ENCODE measurements at places on chromosomes 7 and 10. TPM values are rescaled to one million over a fixed set of nuclear protein-coding genes. Genes with fewer than 3 reads are reported as not detected.

- H3K4me1 ChIP-seq, result no peaks in the 10 kb centered on the region
- no peak overlapping the region for H3K27ac ChIP-seq
- no peaks in the 10 kb centered on the region for H3K27me3 ChIP-seq
- H3K4me3 ChIP-seq, result no peak overlapping the region
- H3K36me3 ChIP-seq, result no peaks in the 10 kb centered on the region
Measured at GRCh38 chr7:37287131-37287855, 161.4 kb downstream of the ELMO1 start.

DNA sequence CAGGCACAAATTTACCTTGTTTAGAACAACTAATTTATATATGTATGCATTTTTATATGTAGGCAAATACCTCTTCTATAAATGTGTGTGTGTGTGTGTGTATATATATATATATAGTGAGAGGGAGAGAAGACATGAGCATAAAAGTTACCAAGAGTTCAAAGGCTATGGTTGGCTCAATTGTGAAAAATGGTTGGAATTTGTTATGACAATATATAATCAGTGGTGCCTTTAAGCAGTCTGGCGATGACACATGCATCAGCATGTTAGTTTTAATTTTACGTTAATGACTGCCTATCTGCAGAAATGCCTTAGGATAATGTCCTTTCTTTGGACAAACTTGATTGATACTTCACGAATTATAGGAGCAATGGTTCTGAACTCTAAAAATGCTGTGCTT lies 980.8 kb upstream of the LRRTM3 start:
- H3K27ac ChIP-seq, result no peak overlapping the region
- H3K4me1 ChIP-seq, result no peaks in the 10 kb centered on the region
- H3K27me3 ChIP-seq, result no peaks in the 10 kb centered on the region
- H3K36me3 ChIP-seq, result no peaks in the 10 kb centered on the region
- H3K4me3 ChIP-seq, result no peak overlapping the region

DNA sequence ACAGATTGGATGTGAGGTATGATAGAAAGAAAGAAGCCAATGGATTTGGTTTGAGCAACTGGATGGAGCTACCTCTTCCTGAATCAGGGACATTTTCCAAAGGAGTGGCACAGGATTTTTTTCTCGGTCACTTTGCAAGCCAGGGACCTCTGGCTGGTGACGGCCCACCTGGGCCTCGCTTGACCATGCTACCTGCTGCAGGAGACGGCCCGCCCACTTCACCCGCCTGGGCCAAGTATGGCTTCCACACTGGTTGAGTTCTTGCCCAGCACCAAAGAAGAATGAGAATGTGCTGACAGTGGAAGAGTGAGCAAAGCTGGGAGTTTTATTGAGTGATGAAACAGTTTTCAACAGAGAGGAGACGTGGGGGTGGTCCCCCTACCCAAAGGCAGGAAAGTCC lies 24.5 kb upstream of the SH3PXD2A start:
- H3K36me3 ChIP-seq, result no peaks in the 10 kb centered on the region
- H3K27me3 ChIP-seq, result no peaks in the 10 kb centered on the region
- H3K4me3 ChIP-seq, result no peak overlapping the region
- H3K4me1 ChIP-seq, result no peaks in the 10 kb centered on the region
- no peak overlapping the region for H3K27ac ChIP-seq

HOXA7 gene
- total RNA-seq, result 4.6 TPM

C7orf33 gene
- total RNA-seq, result not detected

GRCh38 chr10:95303535-95303934 lies 12.7 kb upstream of the PDLIM1 start:
- no peaks in the 10 kb centered on the region for H3K4me1 ChIP-seq
- H3K4me3 ChIP-seq, result no peak overlapping the region
- H3K27ac ChIP-seq, result no peak overlapping the region

CISD1 gene
- total RNA-seq, result 27.2 TPM

DNA sequence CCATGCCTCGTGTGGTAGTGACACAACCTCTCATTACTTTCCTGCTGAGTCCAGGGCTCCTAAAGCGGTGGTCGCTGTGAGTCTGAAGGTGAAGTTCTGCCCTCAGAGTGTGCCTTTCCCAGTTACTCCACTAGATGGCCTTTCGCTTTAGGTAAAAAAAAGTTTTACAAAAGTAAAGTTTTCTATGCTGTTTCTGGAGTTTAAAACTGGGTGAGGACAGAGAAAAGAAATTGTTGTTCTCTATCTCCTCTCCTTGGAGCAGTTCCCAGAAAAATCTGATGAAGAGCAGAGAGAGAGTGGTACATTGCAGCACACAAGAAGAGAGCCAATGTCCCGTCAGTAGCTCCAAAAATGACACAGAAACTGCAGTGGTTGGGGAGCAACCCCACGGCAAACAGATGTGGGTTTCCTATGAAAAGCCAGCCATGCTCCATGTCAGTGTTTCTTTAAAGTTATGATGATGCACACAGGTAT lies 257.1 kb downstream of the GLI3 start:
- no peak for DNase-seq
- no peaks in the 10 kb centered on the region for H3K4me1 ChIP-seq
- no peak overlapping the region for H3K4me3 ChIP-seq
- no peaks in the 10 kb centered on the region for H3K27me3 ChIP-seq
- H3K36me3 ChIP-seq, result no peaks in the 10 kb centered on the region

GRCh38 chr10:3865565-3865964 lies 80.6 kb upstream of the KLF6 start:
- no peaks in the 10 kb centered on the region for H3K36me3 ChIP-seq
- DNase-seq, result no peak
- no peak overlapping the region for H3K4me3 ChIP-seq
- no peak overlapping the region for H3K27ac ChIP-seq
- H3K4me1 ChIP-seq, result no peaks in the 10 kb centered on the region
- no peaks in the 10 kb centered on the region for H3K27me3 ChIP-seq

ECHDC3 gene
- 62.6 TPM for total RNA-seq
